ENCODE measurements at places on chromosomes 11 and 22. TPM values are rescaled to one million over a fixed set of nuclear protein-coding genes. Genes with fewer than 3 reads are reported as not detected.

IPO7 gene
- 98.5 TPM for total RNA-seq

TMEM121B gene
- not detected for total RNA-seq

DNA sequence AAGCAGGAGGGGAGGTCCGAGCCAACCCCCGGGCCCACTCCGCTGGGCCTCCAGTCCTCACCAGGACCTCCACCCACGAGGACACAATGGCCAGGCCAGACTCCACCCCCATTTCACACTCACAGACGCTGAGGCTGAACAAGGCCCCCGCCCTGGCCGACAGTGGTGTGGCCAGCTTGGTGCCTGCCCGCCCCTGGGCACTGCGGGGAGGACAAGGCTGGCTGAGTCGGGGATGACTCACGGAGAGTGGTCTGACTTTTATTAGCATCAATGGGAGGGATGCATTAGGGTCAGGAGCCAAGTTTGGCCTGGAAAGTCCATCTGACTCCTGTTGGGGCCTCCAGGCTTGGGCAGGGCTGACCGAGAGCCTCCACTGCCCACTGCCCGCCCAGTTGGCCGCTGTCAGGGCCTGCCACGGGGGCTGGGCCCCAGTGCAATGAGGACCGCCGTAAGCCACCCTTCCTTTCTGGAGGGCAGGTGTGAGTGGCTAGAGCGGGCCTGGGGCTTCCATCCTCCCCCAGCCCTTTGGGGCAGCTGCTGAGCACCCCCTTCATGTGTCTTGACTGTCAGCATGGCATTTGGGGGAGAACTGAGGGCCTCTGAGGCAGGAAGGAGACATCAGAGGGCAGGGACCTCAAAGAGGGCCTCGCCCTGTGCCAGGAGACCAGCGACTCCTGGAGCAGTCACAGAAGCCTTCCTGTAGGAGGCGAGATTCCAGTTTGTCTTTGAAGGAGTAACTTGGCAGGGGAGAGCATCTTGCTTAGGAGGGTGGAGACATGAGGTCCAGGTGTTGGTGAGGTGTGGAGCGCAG, 10.6 kb downstream of the TSPAN32 start:
- DNase-seq = no peak

GRCh38 chr22:49692499-49693225, 135.0 kb downstream of the BRD1 start:
- DNase-seq = peak; percentile 35

GRCh38 chr11:93935826-93936225, 85.3 kb upstream of the HEPHL1 start:
- no peak for DNase-seq

DNA sequence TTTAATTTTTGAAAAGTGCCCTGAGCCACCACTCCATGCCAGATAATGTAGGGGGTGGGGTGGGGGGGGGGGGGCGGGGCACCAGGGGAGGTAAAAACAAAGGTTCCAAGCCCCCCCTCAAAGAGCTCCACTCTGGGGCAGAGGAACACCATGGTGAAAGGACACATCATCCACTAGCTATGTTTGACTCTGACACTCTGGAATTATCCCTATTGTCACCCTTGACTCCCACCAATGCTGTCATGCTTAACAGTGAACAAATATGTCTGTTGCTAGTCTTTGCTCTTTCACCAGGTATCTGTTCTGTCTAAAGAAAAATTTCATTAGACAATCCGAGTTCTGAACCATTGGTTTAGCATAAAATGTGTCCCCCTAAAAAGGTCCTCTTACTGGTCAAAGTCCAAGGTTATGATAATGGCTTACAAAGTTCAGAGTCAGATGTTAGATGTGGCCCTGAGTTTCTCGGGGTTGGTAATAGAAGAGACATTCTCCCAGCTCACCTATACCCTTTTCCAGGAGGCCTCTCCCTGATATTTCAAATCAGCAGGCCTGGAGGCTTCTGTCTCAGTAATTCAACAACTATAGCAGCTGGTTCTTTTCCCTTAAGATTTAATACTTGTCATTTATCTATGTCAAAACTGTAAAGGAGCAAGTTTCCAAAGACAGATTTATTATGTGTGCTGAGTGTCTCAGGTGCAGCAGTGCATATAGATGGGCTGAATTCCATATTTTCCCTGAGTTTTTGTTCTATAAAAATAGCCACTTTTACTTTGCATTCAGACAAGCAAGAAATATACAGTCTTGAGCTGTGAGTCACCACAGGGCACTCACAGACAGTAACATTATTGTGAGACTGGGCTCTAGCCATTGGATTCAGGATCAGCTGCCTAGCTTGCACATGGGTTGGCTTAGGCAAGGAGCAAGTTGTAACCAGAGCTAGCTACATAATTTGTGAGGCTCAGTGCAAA, 174.1 kb downstream of the CSNK2A3 start:
- no peak for DNase-seq

DNA sequence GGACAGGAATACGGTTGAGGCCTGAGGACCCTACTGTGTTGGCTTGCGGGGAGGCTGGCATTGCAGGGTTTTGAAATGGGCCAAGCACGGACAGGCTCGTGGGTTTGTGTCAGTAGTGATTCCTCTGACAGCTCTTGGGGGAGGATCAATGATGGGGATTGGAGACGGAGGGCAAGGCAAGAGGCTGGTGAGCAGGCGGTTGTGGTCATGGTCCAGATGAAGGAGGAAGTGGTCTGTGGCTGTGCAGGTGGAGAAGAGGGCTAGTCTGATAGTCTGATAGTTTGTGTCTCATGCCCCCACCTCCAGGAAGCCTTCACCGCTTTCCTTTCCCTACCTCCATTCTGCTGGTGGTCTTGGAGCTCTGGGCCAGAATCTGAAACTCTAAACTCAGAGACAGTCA, 3.0 kb downstream of the MAFF start:
- peak; percentile 83 for DNase-seq

- DNase-seq = no peak
Measured at GRCh38 chr11:119034813-119035212, 4.1 kb upstream of the SLC37A4 start.

DNA sequence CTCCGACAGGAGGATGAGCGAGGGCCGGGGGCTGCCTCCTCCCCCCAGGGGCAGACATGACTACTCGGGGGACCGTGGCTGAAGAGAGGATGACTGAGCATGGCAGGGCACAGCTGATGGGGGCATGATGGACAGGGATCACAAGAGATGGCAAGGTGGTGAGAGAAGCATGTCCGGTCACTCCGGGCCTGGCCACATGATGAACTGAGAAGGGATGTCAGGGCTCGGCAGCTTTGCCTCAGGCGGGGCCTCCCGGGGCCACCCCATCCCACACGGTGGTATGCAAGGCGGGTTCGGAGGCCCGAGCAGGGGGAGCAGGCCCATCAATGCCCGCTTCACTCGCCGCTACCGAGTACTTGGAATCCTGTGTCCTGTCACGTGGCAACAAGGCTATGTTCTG, 36.6 kb upstream of the UBASH3B start:
- no peak for DNase-seq

DNA sequence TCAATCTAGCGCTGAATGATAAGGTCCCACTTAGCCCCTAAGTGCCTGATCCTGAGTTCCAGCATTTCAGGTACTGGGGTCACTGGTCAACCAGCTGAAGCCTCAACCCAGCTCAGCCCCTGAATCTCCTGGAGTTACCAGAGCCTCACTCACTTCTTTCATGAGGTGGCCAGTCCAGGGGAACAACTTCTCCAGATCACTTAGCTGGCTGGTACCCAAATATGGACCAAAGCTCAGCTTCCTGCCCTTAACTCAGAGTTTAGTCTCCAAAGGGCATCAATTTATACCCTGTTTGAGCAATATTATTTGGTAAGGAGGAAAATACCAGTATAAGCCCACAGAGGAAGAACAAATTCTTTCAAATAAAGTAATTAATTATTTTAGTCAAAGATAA, 105.6 kb downstream of the SLC1A2 start:
- DNase-seq = no peak

- no peak for DNase-seq
Measured at GRCh38 chr22:37625737-37626136, 13.7 kb upstream of the SH3BP1 start.

DNA sequence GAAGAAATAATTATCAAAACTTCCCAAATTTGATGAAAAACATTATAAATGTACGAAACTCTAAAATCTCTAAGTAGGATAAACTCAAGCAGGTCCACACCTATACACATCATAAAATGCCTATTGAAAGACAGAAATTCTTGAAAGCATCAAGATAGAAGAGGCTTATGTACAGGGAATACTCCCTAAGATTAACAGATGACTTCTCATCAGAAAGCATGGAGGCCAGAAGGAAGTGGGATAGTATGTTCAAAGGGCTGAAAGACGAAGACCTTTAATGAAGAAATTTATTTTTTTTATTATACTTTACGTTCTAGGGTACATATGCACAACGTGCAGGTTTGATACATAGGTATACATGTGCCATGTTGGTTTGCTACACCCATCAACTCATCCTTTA, 45.3 kb upstream of the KCNA4 start:
- DNase-seq = no peak

DNA sequence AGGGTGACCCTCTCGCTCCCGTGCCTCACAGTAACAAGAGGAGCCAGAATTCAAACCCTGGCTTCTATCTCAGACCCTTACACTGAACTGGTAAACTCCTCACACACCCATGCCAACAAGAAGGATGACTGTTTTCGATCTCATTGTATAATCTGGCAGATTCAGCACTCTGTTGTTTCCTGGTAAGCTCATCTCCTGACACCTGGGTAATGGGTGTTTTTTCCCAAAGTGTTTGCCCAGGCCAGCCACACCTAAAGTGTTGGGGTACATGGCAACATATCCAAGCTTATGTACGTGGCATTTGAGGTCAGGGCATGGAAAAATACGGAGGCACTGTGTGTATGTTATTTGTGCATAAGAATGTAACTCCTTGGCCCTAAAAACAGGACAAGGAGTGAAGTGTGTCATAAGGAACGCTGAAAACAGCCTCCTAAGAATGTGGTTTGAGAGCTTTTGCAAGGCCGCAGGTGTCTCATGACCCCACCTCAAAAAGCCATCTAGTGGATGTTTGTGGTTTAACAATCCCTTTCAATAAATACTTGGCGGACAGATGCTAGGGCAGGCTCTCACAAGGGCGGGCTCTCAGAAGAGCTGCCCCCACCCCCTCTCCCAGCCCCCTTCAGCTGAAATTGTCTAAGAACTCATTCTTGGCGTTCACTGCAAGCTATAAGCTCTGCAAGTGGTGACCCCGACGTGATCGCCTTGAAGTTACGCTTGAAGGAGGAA, at the start of gene MS4A15:
Gene MS4A15 (plus strand): TSS at position 561 of the 726 bp plus-strand sequence. CDS start 6,867 bp downstream, outside the sequence.
- DNase-seq = no peak

DNA sequence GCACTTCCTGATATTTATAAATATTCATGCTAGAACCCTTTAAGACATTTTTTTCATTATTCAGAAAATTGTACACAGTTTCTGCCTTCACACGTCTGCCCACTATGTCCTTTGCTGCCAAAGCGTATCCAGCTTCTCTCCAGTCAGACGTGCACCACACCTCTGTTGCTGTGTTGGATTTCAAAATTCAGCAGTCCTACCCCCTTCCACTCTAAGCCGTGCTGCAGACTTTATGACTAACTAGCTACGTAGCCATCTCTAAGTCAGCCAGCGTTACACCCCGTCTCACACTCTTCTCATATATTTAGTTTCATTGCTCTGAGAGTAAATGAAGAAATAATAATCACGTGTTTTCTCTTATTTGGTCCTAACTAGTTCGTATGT, 28.2 kb upstream of the OPCML start:
- no peak for DNase-seq

DNA sequence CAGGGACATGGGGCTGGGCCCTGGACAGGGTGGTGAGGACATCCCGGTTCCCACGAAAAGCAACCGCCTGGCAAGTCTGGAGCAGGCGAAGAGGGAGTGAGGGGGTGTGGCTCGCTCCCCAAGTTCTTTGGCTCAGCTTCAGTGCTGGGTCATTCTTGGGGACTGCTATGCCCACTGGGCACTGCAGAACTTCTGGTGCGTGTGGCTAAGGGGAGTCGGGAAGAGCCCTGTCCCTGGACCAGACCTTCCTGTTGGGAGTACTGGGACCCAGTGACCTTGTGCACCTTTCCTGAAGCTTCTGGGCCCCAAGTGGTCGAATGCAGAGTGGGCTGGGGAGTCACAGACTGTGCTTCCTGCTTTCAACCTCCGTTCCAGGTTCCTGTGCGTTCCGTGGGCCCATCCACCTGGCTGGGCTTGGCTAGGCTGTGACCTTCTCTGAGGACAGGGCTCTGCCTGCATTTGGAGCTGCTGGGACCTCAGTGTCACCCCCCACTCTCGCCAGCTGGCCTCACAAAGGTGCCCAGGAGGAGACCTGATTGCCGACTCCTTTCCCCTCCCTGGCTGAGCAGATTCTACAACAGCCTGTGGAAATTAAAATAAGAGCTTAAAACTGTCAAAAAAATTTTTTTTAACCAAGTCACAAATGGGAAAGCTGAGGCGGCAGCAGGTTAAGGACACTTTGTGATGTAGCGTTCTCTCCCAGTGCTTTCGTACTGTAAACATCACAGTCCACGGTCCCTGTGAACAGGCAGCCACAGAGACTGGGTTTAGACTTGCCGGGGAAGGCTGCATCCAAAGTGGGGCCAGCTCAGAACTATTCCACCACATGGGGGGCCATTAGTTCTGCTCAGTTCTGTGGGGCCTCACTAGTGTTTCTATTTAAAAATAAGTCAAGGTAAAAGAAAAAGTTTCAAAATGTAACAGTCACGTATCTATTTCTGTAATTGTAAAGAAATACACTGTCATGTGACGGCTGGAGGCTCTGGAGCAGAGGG, 63.8 kb upstream of the WNT7B start:
- DNase-seq = no peak

GRCh38 chr22:20965888-20966855, 883 bp upstream of the AIFM3 start:
- DNase-seq = no peak

DNA sequence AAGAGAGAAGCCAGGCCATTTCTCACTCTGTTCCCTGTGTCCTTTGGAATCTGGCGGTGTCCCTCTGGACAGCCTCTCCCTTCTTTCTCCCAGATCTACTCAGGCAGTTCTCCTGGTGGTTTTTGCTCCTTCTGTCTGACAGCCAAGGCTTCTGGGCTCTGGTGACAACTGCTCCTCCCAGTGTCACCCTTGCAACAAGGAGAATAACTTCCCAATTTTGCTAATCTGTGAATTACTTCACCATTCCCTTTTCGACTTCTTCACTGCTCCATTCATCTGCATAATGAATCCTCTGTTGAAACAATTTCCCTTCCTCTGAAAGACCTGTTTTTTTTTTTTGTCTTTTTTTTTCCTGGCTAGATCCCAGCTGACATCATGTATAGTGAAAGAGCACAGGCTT, 56.3 kb upstream of the PDE3B start:
- no peak for DNase-seq

DNA sequence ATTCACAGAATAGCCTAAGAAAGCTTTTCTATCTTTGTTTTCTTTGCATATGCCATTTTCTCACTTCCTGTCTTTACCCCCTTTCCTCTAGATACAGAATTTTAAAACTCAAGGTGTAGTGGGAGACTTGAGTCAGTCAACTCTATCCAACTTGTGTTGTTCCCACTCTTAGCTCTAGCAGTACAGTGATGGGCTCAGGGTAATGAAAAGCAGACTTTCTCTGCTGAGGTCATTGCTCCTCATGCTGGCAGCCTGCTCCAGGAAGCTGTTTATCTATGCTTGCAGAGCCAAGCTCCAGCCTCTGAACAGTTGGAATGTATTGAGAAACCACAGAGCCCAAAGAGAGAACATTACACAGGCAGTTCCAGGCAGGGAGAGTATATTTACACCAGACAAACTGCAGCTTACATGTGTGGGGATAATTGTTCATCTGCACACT, 68.1 kb downstream of the CSTPP1 start:
- DNase-seq = no peak
